ENCODE measurements at places on chromosomes 1 and 21.

DNA sequence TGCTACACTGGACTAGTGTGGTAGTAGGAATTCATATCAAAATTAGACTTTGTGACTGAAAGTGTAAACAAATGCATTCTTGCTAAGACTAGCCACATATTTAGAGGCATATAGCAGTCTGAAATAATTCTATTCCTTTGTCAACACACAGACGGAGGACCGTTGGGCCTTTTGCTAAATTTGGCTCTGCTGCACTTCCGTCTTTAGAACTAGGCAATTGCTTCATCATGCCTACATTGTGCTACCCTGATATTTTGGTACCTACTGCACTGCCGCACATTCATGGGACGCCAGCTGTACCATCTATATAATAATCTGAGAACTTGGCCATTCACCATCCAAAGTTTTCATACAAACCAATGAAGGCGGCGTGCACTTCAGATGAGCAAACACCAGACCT is 346.8 kb downstream of the KIF26B start:
- no peak for DNase-seq

GRCh38 chr1:172682812-172683211 is 23.9 kb downstream of the FASLG start:
- no peak for DNase-seq

- no peak for DNase-seq
Observed at GRCh38 chr1:206011057-206011456, 7.9 kb upstream of the RAB7B start.

DNA sequence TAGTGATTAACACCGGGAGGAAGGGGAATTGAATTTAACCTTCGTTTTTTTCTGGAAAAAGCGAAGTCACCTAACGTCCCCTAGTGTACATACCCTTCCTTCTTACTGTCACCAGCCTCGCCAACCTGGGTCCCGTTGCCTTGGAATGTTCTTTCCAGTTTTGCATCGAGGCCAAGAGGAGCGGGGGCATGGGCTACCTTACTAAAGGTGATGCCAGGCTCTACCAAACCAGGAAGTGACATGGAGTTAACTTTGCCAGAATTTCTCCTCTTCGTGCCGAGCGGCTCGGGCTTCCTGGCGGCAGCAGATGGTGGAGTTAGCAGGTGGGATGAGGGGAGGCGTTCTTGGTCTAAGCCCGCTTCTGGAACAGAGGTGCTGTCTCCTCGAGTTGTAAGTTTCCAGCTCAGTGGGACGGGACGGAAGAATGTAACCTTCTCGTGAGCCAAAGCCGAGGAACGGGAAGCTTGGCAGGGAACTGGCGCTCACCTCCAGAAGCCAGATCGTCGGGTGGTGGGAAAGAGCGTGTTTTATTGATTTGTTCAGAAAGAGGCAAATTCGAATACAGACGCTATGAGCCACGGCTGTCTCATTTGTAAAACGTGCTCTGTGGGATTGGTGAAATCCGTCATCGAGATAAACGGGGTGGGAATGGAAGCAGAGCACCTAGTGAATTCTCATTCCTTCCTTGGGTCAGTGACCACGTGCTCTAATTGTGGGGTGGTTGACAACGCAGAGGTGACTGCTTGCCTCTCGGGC is 486 bp downstream of the NIPAL3 start:
- no peak for DNase-seq

- no peak for DNase-seq
Observed at GRCh38 chr1:68197891-68198290, 34.4 kb downstream of the WLS start.

- DNase-seq = no peak
Observed at GRCh38 chr1:17725084-17725719, 29.9 kb upstream of the ACTL8 start.

DNA sequence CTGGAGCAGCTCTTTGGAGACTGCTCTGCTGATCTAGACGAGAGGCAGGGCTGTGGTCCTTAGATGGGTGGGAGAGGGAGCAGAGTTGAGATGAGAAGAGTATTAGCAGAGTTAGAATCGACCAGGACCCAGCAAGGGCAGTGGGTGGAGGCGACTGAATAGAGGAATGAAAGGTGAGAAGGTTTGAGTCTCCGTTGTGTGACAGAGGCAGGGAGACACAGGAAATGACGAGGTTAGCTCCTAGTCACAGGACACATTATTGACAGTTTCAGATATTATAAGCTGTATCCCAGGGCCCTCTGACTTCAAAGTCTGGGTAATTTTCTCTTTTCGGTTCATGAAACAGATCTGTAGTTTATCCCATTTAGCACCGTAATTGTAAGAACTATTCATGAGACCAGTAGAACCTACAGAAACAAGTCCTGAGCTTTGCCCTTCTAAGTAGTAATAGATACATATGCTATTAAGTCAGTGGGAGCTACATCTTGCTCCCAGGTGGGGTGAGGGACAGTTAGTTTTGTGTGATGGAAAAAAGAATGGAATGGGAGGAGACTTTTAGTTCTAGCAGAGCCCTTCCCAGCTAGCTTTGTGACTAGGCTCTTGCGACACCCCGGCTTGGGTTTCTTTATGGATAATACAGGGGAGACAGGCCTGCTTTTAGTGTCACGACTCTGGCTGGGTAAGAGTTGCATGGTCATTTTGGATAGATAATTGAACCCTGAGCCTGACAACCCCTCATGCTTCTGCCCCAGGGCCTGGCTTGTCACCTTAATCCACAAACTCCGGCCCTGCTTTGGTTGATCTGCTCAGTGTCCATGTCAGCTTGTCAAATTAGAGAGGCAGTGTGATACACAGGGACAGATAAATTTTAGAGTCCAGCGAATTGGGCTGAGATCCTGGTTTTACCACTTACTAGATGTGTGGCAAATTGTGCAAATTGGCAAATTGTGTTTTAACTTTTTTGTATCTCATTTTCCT is 70.2 kb downstream of the UCK2 start:
- DNase-seq = no peak

- no peak for DNase-seq
Observed at GRCh38 chr21:46634966-46635323, 529 bp upstream of the PRMT2 start.

DNA sequence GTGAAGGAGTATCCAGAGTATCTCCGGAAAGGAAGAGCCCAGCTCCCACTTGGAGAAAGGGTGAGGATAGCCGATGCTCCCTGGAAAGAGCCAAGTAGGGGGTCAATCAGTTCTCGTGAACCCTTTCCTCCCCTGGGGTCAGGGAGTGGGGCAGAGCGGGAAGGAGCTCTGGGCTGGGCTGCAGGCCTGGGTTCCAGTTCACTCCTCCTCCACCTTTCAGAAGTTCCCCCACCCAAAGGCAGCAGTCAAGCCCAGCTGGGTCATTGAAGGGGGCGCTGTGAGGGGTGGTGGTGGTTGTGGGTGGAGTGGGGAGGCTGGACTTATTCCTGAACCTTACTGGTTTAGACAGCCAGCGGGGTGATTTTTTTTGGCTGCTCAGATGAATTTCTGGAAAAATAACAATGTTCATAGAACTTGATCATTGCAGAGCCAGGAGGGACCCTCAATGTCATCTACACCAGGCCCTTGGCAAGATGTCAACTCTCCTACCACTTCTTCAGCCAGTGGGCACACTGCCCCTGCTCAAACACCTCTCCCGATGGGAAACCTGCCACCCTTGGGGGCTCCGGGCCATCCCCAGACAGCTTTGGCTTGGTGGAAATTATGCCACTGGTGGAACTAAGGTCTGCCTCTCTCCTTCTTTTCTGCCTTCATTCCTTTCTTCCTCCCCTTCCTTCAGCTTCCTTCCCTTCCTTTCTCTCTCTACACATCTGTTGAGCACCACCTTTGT is 235.8 kb downstream of the TRABD2B start:
- DNase-seq = no peak

DNA sequence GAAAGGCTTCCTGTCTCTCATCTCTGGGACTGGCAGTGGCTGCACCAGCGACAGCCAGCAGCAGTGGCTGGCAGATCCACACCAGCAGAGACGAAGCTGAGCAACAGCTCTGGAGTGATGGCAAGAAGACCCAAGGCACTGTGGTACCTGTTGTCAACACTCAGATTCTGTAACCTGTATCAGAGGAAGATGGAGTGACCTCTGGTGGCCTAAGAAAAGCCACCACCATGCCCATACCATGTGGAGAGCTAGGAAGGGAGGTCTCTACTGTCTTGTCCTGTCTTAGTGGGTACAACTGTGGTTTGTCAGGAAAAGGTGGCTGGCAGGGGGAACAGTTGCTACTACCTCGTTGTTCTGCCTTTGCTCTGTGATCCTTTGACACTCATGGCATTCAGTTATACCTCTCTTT is 22.5 kb upstream of the RHBDL2 start:
- DNase-seq = no peak

DNA sequence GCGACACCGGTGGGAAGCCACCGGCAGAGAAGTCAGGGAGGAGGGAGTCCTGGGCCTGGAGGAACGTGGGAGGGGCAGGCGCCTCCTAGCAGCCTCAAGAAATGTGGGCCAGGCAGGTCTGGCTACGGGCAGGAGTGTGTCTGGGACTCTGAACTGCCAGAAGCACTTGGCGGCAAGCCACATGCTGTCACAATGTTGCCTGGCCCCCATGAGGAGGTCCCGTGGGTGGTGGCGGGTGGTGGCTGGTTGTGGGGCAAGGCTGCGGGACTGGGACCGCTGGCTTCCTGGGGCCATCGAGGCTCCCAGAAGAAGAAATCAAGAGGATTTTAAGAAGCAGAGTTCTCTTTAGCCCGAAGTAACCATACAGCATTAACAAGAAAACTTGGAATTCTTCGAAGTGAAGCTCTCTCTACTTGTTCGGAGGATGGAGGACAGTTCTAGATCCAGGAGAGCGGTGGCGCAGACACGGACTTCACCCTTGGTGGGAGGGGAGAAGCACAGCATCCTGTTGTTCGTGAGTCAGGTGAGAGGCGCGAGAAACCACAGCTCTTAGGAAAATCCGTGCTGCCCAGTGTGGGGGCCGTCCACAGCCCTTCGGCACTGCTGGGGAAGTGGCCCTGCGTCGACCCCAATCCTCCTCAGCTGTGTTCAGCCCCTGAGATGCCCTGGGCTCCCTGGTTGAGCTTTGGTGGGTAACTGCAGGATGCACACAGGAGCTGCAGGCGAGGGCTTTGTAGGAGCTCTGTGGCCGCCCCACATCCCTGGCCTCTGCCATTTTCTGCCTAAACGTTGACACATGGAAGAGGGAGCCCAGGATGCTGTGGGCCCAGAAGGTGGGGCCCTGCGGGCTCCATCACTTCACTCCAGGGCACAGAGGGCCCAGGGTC is 12.4 kb downstream of the SKI start:
- no peak for DNase-seq

DNA sequence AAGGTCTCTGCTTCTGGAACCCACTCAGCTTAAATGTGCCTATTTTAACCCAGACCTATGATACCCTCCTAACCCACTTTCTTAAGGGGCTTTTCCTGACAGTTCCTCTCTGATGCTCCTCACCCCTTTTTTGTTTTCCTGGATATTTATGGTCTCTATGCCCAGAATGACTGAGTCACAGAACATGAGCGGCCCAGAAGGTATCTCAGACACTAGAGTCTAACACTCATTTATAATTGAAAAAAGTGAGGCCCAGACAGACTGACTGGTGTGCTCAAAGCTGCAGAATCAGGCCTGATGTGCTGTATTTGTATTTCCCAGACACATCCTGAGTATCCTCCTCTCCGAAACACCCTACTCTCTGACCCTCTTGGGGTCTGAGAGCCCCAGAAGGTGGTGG is 44.0 kb downstream of the LRRC71 start:
- DNase-seq = no peak

- no peak for DNase-seq
Observed at GRCh38 chr1:32729254-32730046, 26.9 kb upstream of the SYNC start.

GRCh38 chr1:221414772-221415539 is 326.9 kb downstream of the DUSP10 start:
- DNase-seq = no peak
